ENCODE measurements at places on chromosomes 4 and X.

GRCh38 chr4:7788193-7788592 lies 151.5 kb downstream of the AFAP1 start:
- DNase-seq = no peak

DNA sequence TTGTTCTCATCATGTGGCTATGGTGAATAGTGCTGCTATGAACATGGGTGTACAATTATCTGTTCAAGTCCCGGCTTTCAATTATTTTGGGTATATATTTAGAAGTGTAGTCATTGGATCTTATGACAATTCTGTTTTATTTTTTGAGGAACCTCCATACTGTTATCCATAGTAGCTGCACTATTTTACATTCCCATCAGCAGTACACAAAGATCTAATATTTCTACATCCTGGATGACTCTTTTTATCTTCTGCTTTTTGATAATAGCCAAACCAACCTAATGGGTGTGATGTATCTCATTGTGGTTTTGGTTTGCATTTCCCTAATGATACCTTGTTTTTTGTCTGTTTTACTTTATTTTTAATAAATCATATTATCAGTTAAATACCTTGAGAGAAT lies 12.9 kb upstream of the IL13RA1 start:
- no peak for DNase-seq

DNA sequence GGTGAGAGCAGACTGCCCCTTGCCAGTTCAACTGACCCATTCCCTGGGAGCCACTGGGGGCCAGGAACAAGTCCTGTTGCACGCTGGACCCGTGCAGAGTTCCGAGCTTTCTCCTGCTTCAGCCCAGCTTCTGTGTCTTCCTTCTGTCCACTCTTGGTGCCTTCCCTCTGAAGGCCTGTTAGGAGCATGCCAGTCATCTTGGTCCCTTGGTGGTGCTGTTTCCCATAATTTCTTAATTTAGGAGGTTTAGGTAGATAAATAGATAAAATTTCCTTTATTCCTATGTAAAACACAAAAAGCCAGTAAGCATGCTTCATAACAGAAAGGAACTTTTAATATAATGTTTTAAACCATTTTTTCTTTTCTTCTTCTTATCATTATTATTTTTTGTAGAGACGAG lies 672.7 kb downstream of the CCSER1 start:
- DNase-seq = no peak

DNA sequence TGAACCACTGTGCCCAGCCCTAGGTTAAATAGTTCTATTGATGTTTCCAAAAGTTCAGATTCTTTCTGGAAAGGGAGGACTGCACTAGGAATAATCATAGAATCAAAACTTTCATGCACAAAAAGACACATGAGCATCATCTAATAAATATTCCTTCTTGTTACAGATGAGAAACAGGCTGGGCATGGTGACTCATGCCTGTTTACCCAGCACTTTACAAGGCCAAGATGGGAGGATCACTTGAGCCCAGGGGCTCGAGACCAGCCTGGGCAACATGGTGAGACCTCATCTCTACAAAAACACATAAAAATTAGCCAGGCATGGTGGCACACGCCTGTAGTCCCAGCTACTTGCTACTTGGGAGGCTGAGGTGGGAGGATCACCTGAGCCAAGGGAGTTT lies 27.7 kb downstream of the LARP7 start:
- no peak for DNase-seq

DNA sequence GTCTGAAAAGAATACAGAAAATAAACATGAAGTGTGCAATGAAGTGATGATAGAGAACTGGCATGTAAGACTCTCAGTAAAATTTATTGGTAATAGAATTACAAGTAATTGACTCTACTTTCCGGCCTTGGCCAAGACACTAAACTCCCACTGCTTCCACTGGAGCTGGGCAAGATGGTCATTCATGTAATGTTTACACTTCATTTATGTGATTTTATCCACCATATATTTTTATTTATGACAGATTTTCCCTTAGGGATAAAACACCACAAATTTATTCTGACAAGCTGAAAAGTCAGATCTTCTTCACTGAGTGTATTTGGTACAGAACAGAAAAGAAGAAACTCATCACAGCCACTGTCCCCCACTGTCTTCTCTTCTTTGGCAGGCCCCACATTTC lies 191.9 kb downstream of the SLC39A8 start:
- DNase-seq = no peak

DNA sequence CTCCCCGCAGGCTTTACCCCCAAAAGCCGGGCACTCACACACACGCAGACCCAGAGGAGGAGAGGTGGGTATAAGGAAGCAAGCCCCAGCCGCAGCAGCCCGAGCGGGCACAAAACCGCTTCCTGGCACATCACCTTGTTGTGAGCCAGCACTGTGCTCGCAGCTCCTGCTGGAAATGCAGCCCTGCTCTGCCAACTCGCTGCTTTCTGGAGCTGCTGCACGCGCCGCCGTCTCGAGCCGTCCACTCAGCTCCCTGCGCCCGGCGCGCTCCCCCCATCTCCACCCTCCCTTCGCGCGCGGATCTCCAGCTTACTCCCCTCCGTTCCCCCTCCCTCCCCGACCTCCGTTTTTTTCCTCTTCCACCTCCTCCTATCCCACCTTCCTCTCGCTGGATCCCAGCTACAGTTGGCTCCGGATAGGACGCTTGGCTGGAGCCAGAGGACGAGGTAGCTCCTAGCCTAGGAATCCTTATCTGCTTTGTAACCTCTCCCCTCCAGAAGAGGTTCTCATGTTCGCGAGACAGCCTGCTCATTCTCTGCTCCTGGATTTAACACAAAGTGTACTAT lies at the start of gene SPOCK3:
TSS of gene SPOCK3 (minus strand) at position 179 of the 566 bp plus-strand sequence.
- no peak for DNase-seq

GRCh38 chr4:121154103-121154515 lies 10.0 kb downstream of the TNIP3 start:
- DNase-seq = no peak

GRCh38 chr4:7347981-7348380 lies 86.7 kb downstream of the PSAPL1 start:
- DNase-seq = no peak

- no peak for DNase-seq
Measured at GRCh38 chrX:130893356-130894085, 9.5 kb downstream of the ENOX2 start.

- no peak for DNase-seq
Measured at GRCh38 chrX:154059729-154060245, 37.7 kb downstream of the MECP2 start.

- DNase-seq = no peak
Measured at GRCh38 chr4:123364906-123365305, 31.7 kb upstream of the SPRY1 start.

GRCh38 chr4:41559940-41560516 lies 22.1 kb downstream of the LIMCH1 start:
- no peak for DNase-seq

DNA sequence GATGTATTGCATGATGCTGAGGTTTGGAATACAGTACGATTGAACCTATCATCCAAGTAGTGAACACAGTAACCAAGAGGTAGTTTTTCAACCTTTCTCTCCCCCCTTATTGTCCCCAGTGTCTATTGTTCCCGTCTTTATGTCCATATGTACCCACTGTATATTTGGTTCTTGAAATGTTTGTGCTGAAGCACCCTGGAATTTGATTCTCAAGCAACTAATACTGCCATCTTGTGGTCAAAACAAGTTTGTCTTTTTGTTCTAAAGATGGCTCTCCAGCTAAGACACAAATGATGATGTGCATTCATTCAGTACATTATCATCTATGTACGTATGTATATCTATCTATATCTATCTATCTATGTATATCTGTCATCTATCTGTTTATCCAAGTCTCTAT lies 33.5 kb upstream of the DCX start:
- DNase-seq = no peak

DNA sequence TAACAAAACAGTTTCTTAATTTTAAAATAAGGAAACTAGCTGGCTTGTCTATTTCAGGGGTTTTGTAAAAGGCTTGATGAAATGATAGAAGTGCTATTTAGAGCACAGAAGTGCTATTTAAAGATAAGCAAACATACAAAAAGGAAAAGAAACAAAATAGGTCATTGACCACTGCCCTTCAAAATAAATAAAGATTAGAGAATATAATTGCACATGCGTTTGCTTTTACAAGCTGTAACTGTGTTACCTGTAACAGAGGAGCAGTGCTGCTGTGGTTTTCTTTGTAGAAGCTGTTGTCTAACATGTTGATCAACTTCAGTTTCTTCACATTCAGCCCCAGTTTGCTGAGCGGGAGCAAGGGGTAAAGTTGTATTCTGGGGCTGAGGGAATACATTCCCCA lies 63.5 kb downstream of the WNK3 start:
- no peak for DNase-seq

DNA sequence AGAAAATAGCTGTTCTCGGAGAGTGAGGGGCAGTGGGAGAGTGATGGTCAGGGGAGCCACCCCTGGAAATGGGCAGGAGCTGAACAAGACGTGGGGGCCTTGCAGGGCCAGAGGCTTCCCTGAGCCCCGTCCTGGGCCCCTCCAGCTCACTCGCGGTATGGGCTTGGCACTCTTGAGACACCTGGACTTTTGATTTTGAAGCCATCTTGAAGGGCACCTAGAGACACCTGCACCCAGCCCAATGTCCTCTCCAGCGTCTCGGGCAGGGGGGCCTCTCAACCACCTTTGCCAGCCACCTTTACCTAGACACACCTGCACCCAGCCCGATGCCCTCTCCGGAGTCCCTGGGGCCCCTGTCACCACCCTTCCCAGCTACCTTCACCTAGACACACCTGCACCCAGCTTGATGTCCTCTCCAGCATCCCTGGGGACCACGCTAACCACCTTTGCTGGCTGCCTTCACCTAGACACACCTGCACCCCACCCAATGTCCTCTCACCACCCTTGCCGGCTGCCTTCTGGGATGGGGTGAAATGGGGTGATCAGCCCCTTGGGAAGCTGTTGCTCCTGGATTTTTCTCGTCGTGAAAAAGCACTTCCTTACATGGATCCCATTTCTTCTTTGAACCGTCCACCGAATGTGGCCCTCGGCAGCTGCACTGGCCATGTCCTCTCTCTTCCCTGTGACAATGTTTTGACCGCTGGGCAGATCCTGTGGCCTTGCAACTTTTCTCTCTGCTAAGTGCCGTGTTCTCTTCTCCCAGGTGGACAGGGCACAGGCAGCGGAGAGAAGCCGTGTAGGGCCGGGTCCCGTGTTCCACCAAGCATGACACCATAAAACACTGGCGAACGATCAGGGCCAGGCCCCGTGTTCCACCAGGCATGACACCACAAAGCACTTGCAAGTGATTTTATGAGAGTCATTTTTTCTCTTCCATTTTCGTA lies 47.5 kb downstream of the CPZ start:
- DNase-seq = no peak

DNA sequence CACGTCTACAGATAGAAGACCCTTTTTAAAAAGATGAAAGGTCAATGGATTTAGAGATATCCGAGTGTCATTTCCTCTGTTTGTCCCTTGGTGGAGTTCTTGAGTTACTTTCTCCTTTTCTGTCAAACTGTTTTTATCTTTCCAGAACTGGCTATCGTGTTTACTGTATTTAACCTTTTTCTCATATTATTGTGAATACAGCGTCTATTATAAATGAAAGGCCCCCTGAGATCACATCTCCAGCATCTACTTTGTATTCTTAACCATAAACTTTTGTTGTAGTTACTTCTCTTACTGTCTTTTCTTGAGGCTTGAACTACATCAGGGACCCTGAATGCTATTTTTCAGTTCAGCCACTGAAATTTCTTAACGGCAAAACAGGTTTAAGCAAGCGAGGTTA lies 4.0 kb upstream of the PCDH7 start:
- no peak for DNase-seq

- no peak for DNase-seq
Measured at GRCh38 chrX:81120936-81121371, 80.8 kb downstream of the HMGN5 start.

GRCh38 chr4:108555701-108556100 lies 64.7 kb upstream of the RPL34 start:
- DNase-seq = no peak

GRCh38 chr4:133823177-133823576 lies 378.4 kb downstream of the PABPC4L start:
- DNase-seq = no peak

DNA sequence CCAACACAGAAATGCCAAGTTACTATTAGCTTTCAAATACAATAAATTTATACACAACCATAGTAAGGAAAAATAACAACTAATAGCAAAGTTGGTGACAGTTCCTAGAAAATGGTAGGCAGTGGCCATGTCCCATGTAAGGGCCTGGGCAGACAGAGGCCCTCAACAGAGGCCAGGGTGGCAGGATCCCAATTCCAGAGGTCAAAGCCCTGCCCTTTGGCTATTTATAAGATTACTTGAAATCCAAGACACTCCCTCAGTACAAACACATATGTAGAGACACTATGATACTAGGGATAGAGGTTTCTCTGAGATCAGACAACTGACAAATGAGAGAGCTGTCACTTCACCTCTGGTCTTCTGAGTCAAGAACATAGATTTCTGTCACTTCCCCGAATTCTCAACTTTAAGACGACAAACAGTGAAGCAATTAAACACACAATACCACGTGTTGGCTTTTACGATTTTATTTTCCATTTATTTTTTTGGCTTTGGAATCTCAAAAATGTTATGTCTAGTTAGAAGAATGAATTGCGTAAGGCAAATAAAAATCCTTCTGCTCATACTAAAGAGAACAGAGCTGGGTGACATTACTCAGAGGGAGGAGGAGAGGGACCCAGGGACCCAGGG lies 16.3 kb upstream of the MAOB start:
- peak; percentile 0 for DNase-seq

- DNase-seq = no peak
Measured at GRCh38 chrX:105803891-105804290, 18.4 kb upstream of the NRK start.

GRCh38 chr4:118345813-118346212 lies 7.0 kb downstream of the PRSS12 start:
- DNase-seq = no peak

DNA sequence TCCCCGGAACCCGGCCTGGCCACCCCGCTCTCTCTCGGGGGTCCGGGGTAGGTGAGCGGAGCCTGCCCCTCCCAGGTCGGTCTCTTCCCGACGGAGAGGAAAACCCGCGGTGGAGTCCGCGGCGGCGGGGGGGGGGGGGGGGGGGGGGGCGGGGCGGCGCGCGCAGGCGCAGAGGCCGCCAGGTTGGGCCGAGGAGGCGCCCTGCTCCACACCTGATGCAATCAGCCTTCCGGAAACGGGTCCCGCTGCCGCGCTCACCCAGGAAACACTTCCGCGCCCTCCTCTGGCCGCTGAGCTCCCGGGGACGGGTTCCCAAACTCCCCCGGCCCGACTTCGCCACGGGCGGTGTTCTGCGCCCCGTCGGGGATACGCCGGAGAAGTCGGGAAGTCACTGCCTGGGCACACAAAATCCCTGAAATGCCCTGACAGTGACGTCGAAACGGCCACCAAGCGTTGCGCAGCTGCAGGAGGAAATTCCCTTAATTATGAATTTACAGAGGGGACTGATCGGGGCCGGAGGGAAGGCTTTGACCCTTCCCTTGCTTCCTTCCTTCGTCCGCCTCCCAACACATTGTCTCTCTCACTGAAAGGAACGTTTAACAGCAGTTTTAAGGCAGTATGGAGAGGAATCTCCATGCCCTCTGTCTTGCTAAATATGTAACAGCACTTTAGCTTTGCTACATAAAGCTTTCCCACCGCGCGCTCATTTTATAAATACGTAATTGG lies 2.1 kb upstream of the APBB2 start:
- no peak for DNase-seq

GRCh38 chr4:37958932-37959331 lies 1.3 kb upstream of the PTTG2 start:
- no peak for DNase-seq
